Small intestine (tissue), 16 donors: ENCODE measurements at places on chromosomes 4 and X. TPM values are rescaled to one million over a fixed set of nuclear protein-coding genes. Genes with fewer than 3 reads are reported as not detected.

DNA sequence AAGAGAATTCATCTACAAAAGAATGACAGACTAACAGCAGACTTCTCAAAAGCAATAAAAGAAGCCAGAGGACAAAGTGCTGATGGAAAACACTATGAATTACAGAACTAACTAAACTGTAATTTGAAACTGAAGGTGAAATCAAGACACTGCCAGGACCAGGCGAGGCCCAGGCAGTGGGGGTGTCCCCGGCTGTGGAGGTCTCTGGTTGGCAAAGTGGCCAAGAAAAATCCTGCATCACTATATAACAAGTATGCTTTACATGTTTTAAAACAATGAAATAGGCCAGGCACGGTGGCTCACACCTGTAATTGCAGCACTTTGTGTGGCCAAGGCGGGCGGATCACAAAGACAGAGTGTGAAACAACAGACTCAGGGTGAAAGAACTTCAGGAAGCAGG is 32.9 kb downstream of the CHM start:
- H3K4me3 ChIP-seq: no peak overlapping the region
- no peaks in the 10 kb centered on the region for H3K36me3 ChIP-seq
- no peaks in the 10 kb centered on the region for H3K27me3 ChIP-seq

SULT1E1 gene
- polyA plus RNA-seq: 151 TPM

NUDT6 gene
- polyA plus RNA-seq: 4.0 TPM

GRCh38 chrX:20067709-20068561 is 48.8 kb downstream of the MAP7D2 start:
- H3K27me3 ChIP-seq: no peaks in the 10 kb centered on the region
- H3K27ac ChIP-seq: no peak overlapping the region
- peak; percentile 48 for DNase-seq

ZNF518B gene
- 17.1 TPM for polyA plus RNA-seq

- no peaks in the 10 kb centered on the region for H3K27me3 ChIP-seq
- H3K4me3 ChIP-seq: no peak overlapping the region
- no peak for DNase-seq
- no peaks in the 10 kb centered on the region for H3K36me3 ChIP-seq
These were observed 36.6 kb downstream of the FHL1 start for GRCh38 chrX:136183917-136184316.

GRCh38 chrX:87409113-87409841 is 108.3 kb upstream of the KLHL4 start:
- H3K4me1 ChIP-seq: no peaks in the 10 kb centered on the region
- H3K27ac ChIP-seq: no peak overlapping the region
- H3K27me3 ChIP-seq: no peaks in the 10 kb centered on the region

DNA sequence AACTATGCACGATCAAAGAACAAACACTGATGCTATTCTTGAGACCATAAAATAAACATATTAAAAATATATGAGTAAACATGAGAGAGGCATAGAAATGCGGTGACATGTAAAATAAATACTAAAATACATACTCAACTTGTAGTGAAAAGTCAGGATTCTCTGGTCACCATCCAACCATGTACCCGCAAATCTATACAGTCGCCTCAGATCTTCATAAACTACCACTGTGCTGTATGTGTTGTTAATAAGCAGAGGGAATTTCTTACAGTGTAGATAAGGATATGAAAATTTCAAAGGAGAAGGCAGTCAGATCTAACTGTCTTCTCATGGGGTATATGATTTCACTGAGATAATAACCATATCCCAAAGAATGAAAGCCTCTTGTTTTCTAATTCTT is 67.8 kb upstream of the FAM47B start:
- H3K4me3 ChIP-seq: no peak overlapping the region
- H3K4me1 ChIP-seq: no peaks in the 10 kb centered on the region
- no peak for DNase-seq
- H3K27ac ChIP-seq: no peak overlapping the region
- H3K27me3 ChIP-seq: no peaks in the 10 kb centered on the region

TXLNG gene
- polyA plus RNA-seq: 5.4 TPM
